IPS DF 6.9 (cell line): ENCODE measurements at places on chromosomes 1 and 21.

GRCh38 chr1:175138579-175138978 is 54.0 kb downstream of the KIAA0040 start:
- no peak for DNase-seq

DNA sequence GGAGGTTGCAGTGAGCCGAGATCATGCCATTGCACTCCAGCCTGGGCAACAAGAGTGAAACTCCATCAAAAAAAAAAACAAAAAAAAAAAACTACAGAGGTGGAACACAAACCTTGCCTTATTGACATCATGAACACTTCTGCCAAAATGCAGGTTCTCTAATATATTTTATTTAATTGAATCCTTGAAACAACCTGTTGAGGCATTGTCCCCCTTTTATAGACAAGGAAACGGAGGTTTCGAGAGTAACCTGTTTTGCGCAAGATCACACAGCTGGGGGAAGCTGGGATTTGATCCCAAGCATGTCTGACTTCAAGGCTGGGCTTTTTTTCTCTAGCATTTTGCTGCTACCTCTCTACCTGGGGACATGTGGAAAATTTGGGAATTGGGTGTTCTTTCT is 2.8 kb downstream of the SZRD1 start:
- no peak for DNase-seq

- DNase-seq = no peak
Measured at GRCh38 chr1:204089044-204089751, 16.3 kb downstream of the SOX13 start.

DNA sequence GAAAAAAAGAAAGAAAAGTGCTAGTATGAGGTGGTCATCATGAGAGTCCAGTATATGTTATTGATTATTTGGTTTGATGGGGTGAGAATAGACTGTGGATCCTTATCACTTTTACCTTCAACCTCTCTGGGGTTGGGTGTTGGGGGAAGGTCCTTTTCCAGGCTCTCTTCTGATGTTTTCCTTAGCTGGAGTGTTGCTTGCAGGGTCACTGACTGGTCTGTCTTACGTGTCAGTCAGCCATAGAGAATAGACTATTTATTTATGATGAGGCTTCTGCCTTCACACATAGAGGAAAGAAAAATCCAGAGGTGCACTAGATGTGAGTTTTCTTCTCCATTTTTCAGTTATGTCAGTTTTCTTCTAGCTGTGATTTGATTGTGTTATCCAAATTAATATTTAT is 36.5 kb downstream of the MAP3K21 start:
- DNase-seq = no peak
